Panc1 (cell line): ENCODE measurements at places on chromosomes 16 and 17.

DNA sequence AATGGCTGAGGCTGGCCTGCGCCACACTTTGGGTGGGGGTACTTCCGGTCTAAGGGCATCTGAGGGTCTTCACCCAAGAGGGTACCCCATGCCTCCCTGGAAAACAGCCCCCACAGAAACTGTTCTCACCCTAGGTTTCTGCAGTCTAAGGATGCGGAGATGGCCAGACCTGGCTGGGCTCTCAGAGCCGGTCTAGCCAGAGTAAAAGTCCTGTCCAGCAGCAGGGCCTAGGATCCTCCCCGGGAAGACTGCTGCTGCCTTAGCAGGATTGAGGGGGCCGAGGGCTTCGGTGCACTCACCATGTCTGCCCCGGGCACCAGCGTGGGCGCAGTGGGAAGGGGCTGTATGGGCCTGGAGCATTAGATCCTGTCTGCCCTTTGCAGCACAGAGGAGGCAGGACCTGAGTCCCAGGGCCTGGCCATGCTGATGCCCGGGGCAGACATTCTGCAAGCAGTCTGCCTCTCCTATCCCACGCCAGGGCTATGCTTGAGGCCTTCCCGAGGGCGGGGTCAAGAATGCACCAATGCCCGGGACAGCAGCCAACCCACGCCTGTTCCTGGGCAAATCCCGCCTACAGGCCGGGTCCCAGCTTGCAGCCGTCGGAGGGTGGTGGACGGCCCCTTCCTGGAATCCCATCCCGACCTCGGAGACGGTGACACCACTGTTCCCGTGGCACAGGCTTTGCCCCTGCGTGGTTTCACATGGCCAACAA lies 54.7 kb downstream of the CBFA2T3 start:
- DNase-seq = no peak

GRCh38 chr17:33302394-33302793 lies 9.3 kb upstream of the ASIC2 start:
- no peak for DNase-seq

- DNase-seq = no peak
These were observed 716 bp downstream of the TMEM94 start for GRCh38 chr17:75457047-75457654.

DNA sequence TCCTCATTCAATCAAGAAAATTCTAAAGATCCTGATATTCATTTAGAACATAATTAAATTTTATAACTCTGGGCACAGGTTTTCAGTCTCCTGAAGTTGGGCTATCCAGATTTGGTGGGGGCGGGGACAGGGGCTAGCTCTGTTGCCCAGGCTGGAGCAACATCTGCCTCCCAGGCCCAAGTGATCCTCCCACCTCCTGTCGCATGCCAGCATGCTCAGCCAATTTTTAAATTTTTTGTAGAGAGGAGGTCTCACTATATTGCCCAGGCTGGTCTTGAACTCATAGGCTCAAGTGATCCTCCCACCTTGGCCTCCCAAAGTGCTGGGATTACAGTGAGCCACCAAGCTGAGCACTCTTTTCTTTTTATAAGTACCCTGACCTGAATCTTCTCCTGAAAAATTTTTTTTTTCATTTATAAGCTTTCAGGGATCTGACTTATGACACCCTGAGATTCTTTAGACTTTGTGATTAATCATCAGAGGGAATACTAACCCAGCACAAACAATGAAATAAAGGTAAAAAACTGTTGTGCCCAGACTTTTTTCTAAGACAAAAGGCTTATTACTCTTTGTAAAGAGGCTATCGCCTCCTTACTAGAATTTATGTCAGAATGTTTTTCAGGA lies 62.6 kb downstream of the TUBD1 start:
- DNase-seq = no peak

DNA sequence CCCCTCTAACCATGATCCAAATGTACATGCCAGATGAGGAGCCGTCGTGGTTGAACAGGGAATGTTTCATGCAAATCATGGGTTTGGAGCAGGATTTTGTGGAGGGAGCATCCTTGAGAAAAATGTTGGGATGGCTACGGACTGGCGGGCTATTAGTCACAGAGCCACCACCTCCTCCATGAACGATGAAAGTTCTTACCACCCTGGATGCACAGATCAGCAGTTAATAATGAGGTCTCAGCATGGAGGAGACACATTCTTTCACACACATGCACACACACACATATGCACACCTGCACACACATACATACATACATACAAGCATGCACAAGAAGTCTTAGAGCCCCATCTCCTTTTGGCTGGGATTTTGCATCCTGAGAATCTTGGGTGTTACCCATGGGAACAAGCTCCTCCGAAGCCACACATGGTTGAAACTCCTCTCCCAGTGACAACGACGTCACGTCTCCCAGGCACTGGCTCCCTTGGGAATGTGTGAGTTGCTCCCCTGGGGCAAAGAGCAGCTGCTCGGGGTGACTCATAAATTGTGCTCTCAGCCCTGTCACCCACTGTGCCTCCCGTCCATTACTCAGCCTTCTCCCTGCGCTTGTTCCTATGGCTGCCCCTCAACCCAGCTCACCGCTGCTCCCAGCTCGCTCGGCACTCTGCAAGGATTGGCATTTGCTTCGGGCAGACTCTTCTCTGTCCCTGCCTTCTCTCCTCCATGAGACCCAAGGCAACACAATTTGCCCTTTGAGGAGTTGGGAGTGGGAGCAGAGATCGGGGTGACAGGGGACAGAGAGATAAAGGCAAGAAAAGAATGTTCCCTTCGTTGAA lies 344.6 kb downstream of the SOX9 start:
- DNase-seq = peak; percentile 81

GRCh38 chr17:44053125-44053872 lies 13.2 kb downstream of the LSM12 start:
- DNase-seq = no peak

GRCh38 chr17:66227212-66228045 lies 1.8 kb downstream of the APOH start:
- DNase-seq = no peak

GRCh38 chr17:7023576-7024401 lies 939 bp downstream of the BCL6B start:
- no peak for DNase-seq

DNA sequence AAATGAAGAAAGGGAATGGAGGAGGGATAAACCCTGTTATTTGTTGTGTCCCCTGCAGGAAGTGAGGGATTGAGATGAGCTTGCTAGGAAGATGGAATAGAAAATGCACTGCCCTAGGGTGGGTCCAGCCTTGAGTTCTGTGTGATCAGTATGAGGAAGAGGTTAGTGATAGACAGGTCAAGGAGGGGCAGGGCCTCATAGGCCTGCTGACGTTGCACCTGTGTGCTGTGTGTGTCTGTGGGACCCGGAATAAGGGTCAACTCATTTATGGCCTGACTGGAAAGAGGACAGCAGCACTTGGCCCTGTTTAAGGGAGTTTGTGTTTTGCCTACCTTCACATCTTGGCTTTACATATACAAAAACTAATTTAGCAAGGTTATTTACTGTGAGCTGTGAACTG lies 26.3 kb downstream of the DEF8 start:
- no peak for DNase-seq

DNA sequence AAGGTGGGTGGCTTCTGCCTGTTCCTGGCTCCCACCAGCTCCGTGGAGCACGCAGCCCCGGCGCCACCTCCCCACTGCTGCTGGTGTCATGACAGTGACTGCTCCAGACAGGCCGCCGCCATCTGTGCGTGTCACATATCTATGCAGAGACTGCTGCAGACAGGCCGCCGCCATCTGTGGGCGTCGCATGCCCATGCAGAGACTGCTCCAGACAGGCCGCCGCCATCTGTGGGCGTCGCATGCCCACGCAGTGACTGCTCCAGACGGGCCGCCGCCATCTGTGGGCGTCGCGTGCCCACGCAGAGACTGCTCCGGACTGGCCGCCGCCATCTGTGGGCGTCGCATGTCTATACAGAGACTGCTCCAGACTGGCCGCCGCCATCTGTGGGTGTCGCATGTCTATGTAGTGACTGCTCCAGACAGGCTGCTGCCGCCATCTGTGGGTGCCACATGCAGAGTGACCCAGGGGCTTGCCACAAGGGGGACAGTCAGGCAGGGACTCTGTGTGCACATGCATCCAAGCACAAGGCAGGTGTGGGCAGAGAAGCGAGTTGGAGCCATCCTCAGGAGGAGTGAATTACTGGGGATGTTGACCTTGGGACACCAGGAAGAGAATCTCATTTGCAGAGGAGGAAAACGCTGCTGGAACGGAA lies 3.3 kb upstream of the FN3KRP start:
- DNase-seq = no peak

- no peak for DNase-seq
These were observed 5.4 kb downstream of the GAS7 start for GRCh38 chr17:10192972-10193371.

DNA sequence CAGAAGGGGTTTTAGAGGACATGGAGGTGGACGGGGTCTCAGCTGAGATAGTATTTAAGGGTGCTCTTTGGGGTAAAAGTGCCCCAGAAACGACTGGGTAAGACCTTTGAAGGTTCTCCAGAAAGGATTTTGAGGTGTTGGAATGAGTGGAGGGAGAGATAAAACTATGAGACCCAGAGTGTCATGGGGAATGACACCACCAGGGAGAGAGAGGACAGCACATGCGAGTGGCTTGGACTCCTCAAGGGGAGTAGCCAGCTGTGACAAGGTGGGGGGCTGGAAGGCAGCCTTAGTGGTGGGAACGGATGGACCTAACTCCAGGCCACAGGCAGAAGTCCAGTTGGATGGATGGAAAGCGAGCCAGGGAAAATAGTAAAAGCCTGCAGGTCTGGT lies 19.2 kb upstream of the PITPNM3 start:
- no peak for DNase-seq

GRCh38 chr17:9199571-9200551 lies 178.6 kb downstream of the NTN1 start:
- no peak for DNase-seq

DNA sequence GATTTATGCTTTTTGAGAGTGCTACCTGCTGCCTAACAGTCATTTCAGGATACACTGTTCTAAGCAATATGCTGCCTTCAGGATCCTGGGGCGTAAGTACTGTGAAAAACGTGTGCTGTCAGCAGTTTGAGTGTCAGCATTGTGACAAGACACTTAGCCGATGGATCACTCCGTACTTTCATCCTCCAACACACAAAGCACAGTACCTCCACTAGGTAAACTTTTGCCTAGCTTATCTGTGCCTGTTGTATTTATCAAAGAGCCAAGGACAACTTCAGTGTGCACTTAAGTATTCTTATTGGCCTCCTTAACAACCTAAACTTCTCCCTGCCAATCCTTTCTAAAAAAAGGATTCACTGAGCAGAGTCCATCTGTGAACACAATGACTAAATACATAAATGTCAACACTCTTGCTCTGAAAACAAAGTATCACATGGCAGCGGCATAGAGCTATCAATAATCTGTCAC lies 33.8 kb upstream of the PHLPP2 start:
- DNase-seq = no peak

GRCh38 chr17:15652960-15653359 lies 31.2 kb downstream of the TRIM16 start:
- DNase-seq = no peak

GRCh38 chr16:1493746-1494094 lies 560 bp downstream of the TELO2 start:
- no peak for DNase-seq

GRCh38 chr17:55546991-55547664 lies 35.9 kb upstream of the SMIM36 start:
- DNase-seq = no peak

DNA sequence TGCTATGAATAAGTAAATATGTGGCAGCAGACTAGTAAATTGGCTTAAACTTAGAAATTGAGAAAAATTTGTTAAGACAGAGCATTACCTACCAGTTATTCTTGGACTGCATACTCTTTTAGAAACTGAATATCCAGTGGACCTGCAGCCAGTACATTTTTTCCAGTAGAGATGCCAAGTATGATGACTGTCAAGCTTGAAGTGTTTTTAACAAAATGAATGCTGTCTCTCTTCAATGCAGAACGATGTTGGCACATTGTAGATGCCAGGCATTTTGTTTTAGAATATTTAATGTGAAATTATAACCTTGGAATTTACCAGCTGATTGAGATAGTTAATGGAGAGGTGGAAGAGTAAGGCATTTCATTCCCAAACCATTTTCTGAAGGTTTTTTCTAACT lies 52.5 kb downstream of the NFAT5 start:
- no peak for DNase-seq

DNA sequence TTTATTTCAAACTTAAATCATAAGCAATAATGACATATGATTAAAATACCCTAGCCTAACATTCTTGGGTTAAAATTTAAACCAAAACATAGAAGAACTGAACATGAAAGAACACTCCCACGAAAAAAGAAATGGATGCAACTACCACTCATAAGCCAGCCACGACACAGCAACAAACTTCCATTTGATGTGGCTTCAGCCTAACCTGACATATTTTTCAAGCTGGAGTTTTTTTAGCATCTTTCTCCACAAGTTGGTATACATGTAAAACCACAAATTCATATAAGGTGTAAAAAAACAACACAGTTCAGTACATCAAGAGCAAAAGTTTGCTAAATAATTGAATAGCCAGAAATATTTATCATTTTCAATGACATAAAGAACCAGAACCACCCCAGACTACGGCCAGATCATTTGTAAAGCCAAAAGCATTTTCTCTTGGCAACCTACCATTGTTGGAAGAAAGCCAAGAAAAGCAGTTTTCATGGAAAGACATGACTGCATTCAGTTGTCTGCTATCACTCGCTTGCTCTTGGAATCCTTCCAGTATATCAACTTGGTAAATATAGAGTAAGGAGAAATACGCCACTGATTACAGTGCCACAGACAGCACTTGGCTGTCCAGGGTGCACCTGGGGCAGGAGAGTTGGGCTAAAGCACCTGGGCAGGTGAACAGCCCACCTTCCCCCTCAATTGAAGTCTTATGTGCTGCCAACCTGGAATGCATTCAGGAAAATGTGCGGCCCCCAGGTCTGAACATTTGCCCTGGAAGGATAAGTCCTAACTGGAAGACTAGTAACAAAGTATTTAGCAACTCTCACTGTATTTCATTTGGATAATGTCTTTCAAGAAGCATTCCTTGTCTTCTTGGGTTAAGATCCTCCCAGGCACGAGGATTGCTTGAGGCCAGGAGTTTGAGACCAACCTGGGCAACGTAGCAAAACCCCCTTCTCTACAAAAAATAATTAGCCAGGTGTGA lies 60.5 kb downstream of the CREBBP start:
- peak; percentile 24 for DNase-seq

DNA sequence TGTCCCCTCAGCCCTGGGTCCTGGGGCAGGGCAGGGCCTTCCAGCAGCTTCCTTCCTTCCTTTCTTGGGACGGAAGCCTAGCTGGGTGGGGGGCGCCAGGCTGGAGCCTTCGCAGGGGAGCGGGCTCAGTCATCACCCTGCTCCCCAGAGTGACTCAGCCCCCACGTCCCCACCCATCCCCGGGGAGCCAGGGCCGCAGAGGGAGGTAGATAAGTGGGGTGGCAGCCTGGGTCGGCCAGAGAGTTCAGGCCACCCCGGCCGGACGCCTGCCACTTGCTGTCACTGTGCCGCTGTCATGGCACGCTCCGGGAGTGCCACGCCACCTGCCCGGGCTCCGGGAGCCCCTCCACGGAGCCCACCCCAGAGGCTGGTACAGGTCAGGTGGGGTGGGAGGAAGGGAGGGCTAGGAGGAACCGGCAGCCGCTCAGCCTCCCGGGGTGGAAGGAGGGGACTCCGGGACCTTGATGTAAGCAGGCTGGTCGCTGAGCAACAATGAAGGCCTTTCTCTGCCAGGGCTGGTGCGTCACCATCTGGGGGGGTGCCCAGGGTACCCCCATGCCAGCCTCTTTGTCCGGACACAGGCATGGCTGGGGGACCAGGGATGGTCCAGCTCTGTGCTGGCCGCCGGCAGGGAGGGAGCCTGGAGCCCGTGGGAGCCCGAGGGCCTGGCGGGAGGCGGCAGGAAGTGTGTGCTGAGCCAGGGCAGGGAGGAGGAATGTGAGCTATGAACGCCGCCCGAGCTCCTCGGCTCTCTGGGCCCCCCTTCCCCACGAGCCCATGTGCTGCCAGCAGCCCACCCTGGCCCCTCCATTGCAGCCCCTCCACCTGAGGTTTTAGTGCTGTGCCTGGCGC lies 6.6 kb downstream of the NHERF2 start:
- no peak for DNase-seq
